ENCODE measurements at places on chromosomes 4 and X.
A peak's percentile ranks its signal among the peaks of the same experiment; 100 is the strongest.

DNA sequence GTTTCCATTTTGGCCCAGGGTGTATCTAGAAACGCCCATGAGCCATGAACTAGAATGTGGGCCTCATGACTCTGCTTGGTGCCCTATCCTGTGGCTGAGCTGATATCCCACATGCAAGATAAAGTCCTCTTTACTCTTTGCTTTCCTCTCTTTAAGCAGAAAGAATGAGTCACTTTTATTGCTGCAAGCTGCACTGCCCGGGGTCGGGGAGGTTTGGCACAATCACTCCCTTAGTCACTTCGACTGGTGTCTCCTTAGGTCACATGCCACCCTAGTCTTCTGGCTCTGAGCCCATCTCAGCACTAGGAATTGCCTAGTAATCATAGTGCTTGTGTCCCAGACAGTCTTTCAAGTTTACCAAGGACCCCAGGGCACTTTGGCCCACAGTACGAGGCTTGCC, 75.1 kb upstream of the CXorf66 start:
- DNase-seq, result no peak

- DNase-seq, result peak; percentile 37
These were observed 253.2 kb upstream of the RASGEF1B start for GRCh38 chr4:81724925-81725329.

DNA sequence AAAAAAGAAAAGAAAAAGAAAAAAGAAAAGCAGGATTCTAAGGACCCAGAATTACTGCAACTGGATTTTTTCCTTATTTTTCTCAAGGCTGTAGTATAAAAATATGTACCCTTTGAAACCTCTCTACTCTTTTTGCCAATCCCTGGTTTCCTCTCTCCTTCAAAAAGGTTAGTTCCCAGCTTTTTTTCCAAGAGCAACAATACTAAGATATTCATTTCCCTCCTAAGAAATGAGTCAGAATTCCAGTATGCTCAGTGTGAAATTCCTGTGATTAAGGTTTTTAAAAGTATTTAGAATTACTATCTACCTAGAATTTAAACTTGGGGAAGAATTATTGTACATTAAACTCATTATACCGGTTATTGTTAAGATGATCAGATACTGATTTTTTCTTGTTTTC, 22.0 kb downstream of the SMIM14 start:
- DNase-seq, result no peak

GRCh38 chr4:124641715-124642381, 70.7 kb downstream of the ANKRD50 start:
- DNase-seq, result no peak
